ENCODE measurements at places on chromosomes 7 and 10. TPM values are rescaled to one million over a fixed set of nuclear protein-coding genes. Genes with fewer than 3 reads are reported as not detected.

- DNase-seq = no peak
- H3K27me3 ChIP-seq = no peaks in the 10 kb centered on the region
- H3K36me3 ChIP-seq = no peaks in the 10 kb centered on the region
- no peaks in the 10 kb centered on the region for H3K4me1 ChIP-seq
- H3K27ac ChIP-seq = no peak overlapping the region
These were observed 271.6 kb downstream of the CACNA2D1 start for GRCh38 chr7:82172017-82172416.

DNA sequence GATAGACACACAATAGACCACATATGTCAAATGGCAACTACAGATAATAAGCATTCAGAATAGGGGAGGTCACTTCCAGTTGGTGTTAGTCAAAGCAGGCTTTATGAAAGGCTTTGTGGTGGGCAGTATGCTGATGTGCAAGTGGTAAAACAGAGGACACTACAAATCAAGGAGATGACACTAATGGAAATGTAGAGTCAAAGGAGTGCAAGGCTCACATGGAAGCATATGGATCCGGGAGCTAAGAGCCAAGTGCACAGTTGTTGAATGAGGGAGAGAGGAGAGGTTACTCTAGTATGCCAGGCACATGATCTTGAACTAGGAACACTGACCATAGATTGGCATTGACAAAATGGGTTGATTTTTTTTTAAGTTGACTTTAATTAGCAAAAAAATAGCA lies 62.7 kb downstream of the GRM3 start:
- H3K27ac ChIP-seq = no peak overlapping the region
- DNase-seq = no peak
- no peaks in the 10 kb centered on the region for H3K27me3 ChIP-seq
- H3K4me1 ChIP-seq = no peaks in the 10 kb centered on the region

DNA sequence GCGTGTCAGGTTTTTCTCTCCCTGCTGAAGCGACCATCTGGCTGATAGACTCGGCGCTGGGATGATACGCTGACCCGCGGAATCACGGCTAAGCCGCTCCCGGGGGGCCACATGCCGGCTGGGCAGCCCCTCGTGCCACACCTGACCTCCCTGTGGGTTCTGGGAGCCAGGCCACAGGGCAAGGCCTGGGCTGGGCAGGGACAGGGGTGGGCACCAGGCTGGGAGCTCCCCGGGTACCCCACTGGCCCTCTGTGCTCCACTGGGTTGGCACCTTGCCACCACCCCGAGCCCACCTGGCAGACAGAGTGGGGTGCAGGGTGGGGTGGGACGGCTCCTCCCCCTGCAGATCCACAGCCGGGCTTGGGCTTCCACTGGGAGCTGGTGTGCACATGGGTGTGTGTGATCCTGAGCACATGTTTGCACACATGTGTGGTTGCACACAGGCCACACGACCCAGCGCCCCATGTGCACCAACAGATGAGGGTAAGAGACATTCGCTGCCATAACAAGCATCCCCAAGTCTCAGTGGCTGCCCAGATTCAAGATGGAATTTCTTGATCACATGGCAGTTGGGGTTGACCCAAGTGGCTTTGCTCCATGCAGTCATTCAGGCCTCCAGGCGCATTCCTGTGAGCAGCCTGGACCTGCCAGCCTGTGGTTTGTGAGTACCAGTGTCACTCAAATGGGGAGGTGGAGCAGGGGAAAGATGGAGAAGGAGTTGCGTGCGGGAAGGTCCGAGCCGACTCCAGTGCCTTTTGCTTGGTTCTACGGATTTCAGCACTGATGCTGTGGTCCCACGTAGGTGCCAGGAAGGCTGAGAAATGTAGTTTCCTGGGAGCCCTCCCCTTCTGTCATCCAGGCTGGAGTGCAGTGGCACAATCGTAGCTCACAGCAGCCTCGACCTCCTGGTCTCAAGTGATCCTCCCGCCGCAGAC lies 79.7 kb downstream of the UNCX start:
- H3K4me3 ChIP-seq = no peak overlapping the region
- H3K4me1 ChIP-seq = no peaks in the 10 kb centered on the region
- no peak for DNase-seq
- H3K27ac ChIP-seq = no peak overlapping the region
- no peaks in the 10 kb centered on the region for H3K36me3 ChIP-seq
- peaks cover 3% of the 10 kb centered on the region for H3K27me3 ChIP-seq

- H3K4me1 ChIP-seq = no peaks in the 10 kb centered on the region
- H3K27ac ChIP-seq = no peak overlapping the region
- H3K4me3 ChIP-seq = no peak overlapping the region
- no peak for DNase-seq
These were observed 72.2 kb downstream of the MCU start for GRCh38 chr10:72764151-72764550.

- H3K27ac ChIP-seq = peak overlapping the region; percentile 36
- peaks cover 92% of the 10 kb centered on the region for H3K27me3 ChIP-seq
- no peak for DNase-seq
- peaks cover 67% of the 10 kb centered on the region for H3K4me1 ChIP-seq
- H3K4me3 ChIP-seq = peak overlapping the region; percentile 34
- no peaks in the 10 kb centered on the region for H3K36me3 ChIP-seq
These were observed 513 bp downstream of the HOXA7 start for GRCh38 chr7:27155816-27156507.

GRCh38 chr7:104826135-104826534 lies 187.9 kb upstream of the KMT2E start:
- H3K36me3 ChIP-seq = no peaks in the 10 kb centered on the region
- H3K4me3 ChIP-seq = no peak overlapping the region
- no peak for DNase-seq
- no peaks in the 10 kb centered on the region for H3K27me3 ChIP-seq
- H3K27ac ChIP-seq = no peak overlapping the region

DNA sequence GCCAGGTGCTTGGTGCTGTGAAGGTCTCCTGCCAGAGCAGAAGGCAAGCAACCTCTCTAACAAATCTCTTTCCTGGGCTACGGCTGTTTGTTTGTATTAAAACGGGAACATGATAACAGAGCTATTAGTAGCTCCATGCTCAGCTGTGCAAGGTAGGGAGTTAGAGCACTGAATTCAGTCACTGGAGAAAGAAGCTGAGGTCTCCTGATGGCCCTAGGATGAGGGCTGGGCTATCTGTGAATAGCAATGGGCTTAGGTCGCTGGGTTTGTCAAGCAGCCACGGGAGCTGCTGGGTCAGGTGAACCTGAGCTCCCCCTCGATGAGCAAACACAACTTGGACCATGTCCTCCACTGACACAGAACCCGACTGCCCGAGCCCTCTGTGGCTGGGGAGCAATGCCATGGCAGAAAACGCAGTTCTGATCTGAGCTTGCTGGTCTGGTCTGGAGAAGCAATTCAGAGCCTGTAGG lies 24.4 kb downstream of the TACC2 start:
- H3K27me3 ChIP-seq = no peaks in the 10 kb centered on the region
- peaks cover 24% of the 10 kb centered on the region for H3K4me1 ChIP-seq
- H3K27ac ChIP-seq = peak overlapping the region; percentile 39
- no peak overlapping the region for H3K4me3 ChIP-seq
- DNase-seq = no peak

GRCh38 chr7:135717693-135718092 lies 10.3 kb downstream of the SLC13A4 start:
- peaks cover 2% of the 10 kb centered on the region for H3K4me1 ChIP-seq
- no peaks in the 10 kb centered on the region for H3K27me3 ChIP-seq
- no peak overlapping the region for H3K27ac ChIP-seq
- no peak for DNase-seq
- H3K4me3 ChIP-seq = no peak overlapping the region

- no peaks in the 10 kb centered on the region for H3K27me3 ChIP-seq
- H3K36me3 ChIP-seq = no peaks in the 10 kb centered on the region
- no peak for DNase-seq
- H3K27ac ChIP-seq = no peak overlapping the region
These were observed 92.5 kb upstream of the PITRM1 start for GRCh38 chr10:3265088-3265487.

DNA sequence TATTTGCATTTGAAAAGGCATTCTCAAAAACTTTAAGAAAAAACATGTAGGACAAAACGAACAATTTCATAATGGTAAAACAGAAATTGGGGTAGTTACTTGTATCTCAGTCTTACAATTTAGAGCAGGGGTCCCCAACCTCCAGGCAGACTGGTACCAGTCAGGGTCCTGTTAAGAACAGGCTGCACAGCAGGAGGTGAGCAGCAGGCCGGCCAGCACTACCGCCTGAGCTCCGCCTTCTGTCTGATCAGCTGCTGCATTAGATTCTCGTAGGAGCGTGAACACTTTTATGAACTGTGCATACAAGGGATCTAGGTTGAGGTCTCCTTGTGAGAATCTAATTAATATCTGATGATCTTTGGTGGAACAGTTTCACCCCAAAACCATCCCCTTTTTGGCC lies 77.3 kb downstream of the SEMA3A start:
- H3K4me1 ChIP-seq = peaks cover 34% of the 10 kb centered on the region
- no peaks in the 10 kb centered on the region for H3K27me3 ChIP-seq
- no peaks in the 10 kb centered on the region for H3K36me3 ChIP-seq
- no peak overlapping the region for H3K27ac ChIP-seq
- no peak overlapping the region for H3K4me3 ChIP-seq

DNA sequence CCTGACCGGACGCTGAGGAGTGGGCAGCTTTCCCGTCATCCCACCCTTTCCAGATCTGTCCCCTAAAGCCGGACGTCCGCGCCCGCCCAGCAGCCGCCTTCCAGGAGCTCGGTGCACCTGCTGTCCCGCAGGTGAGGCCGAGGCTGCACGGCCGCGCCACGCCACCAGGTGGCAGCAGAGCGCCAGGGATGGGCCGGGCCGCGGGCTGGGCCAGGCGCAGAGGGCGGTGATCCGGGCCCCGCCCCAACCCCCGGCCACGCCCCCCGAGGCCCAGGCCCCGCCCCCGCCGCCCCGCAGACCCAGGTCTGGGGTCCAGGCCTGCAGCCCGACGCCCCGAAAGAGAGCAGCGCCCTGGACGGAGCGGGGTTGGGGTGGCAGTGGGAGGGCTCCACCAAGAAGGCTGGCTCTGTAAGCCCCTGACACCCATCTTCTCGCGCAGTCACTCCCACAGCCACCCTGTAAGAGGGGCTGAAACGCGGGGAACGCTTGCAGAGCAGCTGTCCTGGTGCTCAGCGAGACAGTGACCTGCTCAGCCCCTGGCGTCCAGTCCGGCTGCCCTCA lies 32.2 kb downstream of the FOXL3 start:
- DNase-seq = no peak
- H3K4me3 ChIP-seq = peak overlapping the region; percentile 45
- H3K27me3 ChIP-seq = peaks cover 34% of the 10 kb centered on the region

- no peak overlapping the region for H3K4me3 ChIP-seq
- peaks cover 13% of the 10 kb centered on the region for H3K36me3 ChIP-seq
- H3K4me1 ChIP-seq = peaks cover 29% of the 10 kb centered on the region
- H3K27me3 ChIP-seq = no peaks in the 10 kb centered on the region
- no peak for DNase-seq
These were observed 119.1 kb downstream of the NKX6-2 start for GRCh38 chr10:132666705-132667341.

GRCh38 chr7:39248692-39249090 lies 271.0 kb downstream of the POU6F2 start:
- H3K4me3 ChIP-seq = no peak overlapping the region
- H3K27me3 ChIP-seq = no peaks in the 10 kb centered on the region
- H3K4me1 ChIP-seq = no peaks in the 10 kb centered on the region
- no peak for DNase-seq
- H3K36me3 ChIP-seq = no peaks in the 10 kb centered on the region

The TCAF2 gene
- total RNA-seq = 4.0 TPM

The TRIM73 gene
- total RNA-seq = 1.7 TPM
